ENCODE measurements at places on chromosomes 7 and 10. TPM values are rescaled to one million over a fixed set of nuclear protein-coding genes. Genes with fewer than 3 reads are reported as not detected.

CRPPA gene
- total RNA-seq, result 3.7 TPM

KCNH2 gene
- total RNA-seq, result 230 TPM

SLIT1 gene
- total RNA-seq, result 2.5 TPM

GRCh38 chr7:16504019-16504418 is 22.6 kb upstream of the LRRC72 start:
- no peaks in the 10 kb centered on the region for H3K27me3 ChIP-seq
- no peak overlapping the region for H3K27ac ChIP-seq
- no peak overlapping the region for H3K4me3 ChIP-seq

GRCh38 chr10:24346877-24347519 is 138.1 kb downstream of the KIAA1217 start:
- H3K27ac ChIP-seq, result no peak overlapping the region
- no peak for DNase-seq
- no peak overlapping the region for H3K4me3 ChIP-seq
- no peaks in the 10 kb centered on the region for H3K27me3 ChIP-seq

- peaks cover 18% of the 10 kb centered on the region for H3K4me1 ChIP-seq
- DNase-seq, result peak; percentile 62
- peak overlapping the region; percentile 38 for H3K4me3 ChIP-seq
These were observed 17.6 kb upstream of the EXOC6 start for GRCh38 chr10:92830478-92831389.

- peak; percentile 59 for DNase-seq
- H3K27ac ChIP-seq, result peak overlapping the region; percentile 80
- no peaks in the 10 kb centered on the region for H3K27me3 ChIP-seq
- H3K4me3 ChIP-seq, result no peak overlapping the region
These were observed 97.3 kb upstream of the COL1A2 start for GRCh38 chr7:94297397-94297838.

GRCh38 chr7:47779341-47779771 is 168.9 kb downstream of the PKD1L1 start:
- no peak overlapping the region for H3K27ac ChIP-seq
- no peak for DNase-seq
- no peaks in the 10 kb centered on the region for H3K27me3 ChIP-seq
- no peaks in the 10 kb centered on the region for H3K36me3 ChIP-seq
- H3K4me3 ChIP-seq, result no peak overlapping the region

DNA sequence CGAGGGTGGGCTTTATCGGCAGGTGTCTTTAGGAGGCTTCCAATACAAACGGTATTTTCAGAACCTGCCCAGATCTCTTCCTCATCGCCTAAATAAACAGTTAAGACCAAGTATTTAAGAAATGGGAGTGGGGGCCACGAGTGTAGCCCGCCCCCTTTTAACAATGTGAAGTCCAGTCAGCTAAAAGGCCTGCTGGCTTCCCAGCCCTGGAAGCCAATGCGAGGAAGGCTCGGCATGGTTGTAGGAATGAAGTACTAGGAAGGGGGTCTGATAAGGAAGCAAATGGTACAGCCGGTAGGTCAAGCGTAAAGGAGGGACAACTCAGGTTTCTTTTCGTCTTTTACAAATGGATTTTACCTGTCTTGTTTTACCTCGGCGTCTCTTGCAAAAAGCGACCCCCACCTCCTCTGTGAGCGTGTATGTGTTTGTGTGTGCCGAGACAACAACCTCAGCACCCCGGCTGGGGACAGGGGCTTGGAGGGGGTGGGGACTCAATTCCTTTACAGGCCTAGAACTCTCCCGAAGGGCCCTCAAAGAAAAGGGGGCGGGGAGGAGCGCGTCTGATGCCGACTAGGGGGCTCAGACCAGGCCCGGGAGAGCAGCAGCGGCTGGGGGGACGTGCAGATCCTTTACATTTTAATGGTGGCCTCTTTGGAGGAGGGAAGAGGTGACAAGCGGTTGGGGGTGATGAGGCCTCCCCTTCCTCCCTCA is 147.6 kb downstream of the GPR85 start:
- H3K27me3 ChIP-seq, result no peaks in the 10 kb centered on the region
- no peaks in the 10 kb centered on the region for H3K36me3 ChIP-seq
- DNase-seq, result peak; percentile 56
- H3K27ac ChIP-seq, result peak overlapping the region; percentile 89
- H3K4me3 ChIP-seq, result peak overlapping the region; percentile 81
- H3K4me1 ChIP-seq, result peaks cover 8% of the 10 kb centered on the region

DNA sequence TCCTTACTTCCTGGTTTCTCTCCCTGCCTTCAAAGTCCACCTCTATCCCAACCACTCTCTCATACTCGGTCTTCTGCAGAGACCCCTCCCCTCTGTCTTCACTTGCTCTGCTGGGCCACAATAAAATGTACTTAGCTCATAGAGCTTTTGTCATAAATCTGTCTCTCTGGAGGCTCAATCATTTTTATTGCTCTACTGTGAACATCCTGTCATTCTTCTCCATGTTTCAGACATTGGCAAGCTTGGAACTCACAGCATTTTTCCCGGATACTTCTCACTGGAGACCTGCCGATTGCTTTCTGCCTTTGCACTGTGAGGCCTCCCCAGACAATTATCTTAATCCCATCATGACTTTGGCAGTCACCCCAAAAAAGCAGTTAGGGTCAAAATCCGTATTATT is 192.3 kb upstream of the ZMIZ1 start:
- H3K36me3 ChIP-seq, result no peaks in the 10 kb centered on the region
- H3K4me1 ChIP-seq, result no peaks in the 10 kb centered on the region
- H3K27ac ChIP-seq, result no peak overlapping the region
- DNase-seq, result no peak
- H3K27me3 ChIP-seq, result no peaks in the 10 kb centered on the region
- no peak overlapping the region for H3K4me3 ChIP-seq

- H3K4me1 ChIP-seq, result no peaks in the 10 kb centered on the region
- H3K36me3 ChIP-seq, result no peaks in the 10 kb centered on the region
- no peaks in the 10 kb centered on the region for H3K27me3 ChIP-seq
- no peak overlapping the region for H3K27ac ChIP-seq
These were observed 104.5 kb downstream of the CXCL12 start for GRCh38 chr10:44280226-44281014.

- H3K27ac ChIP-seq, result no peak overlapping the region
- H3K27me3 ChIP-seq, result no peaks in the 10 kb centered on the region
- no peak overlapping the region for H3K4me3 ChIP-seq
- DNase-seq, result no peak
- H3K36me3 ChIP-seq, result no peaks in the 10 kb centered on the region
These were observed 143.3 kb upstream of the GPR26 start for GRCh38 chr10:123522702-123523312.

- no peak for DNase-seq
- no peaks in the 10 kb centered on the region for H3K36me3 ChIP-seq
- no peak overlapping the region for H3K27ac ChIP-seq
- H3K4me1 ChIP-seq, result peaks cover 4% of the 10 kb centered on the region
- H3K27me3 ChIP-seq, result no peaks in the 10 kb centered on the region
These were observed 122.7 kb upstream of the TMEM229A start for GRCh38 chr7:124155432-124156022.
